ENCODE measurements at places on chromosomes 6 and 20. TPM values are rescaled to one million over a fixed set of nuclear protein-coding genes. Genes with fewer than 3 reads are reported as not detected.

- no peak overlapping the region for H3K4me3 ChIP-seq
- H3K27ac ChIP-seq, result no peak overlapping the region
- no peaks in the 10 kb centered on the region for H3K4me1 ChIP-seq
- no peaks in the 10 kb centered on the region for H3K36me3 ChIP-seq
- DNase-seq, result no peak
Observed at GRCh38 chr6:133778414-133779130, 110.3 kb upstream of the TCF21 start.

- no peaks in the 10 kb centered on the region for H3K4me1 ChIP-seq
- peak overlapping the region; percentile 10 for H3K27ac ChIP-seq
- H3K36me3 ChIP-seq, result peaks cover 13% of the 10 kb centered on the region
- no peak overlapping the region for H3K4me3 ChIP-seq
Observed at GRCh38 chr20:45878076-45878761, 2.8 kb upstream of the ZSWIM1 start.

DNA sequence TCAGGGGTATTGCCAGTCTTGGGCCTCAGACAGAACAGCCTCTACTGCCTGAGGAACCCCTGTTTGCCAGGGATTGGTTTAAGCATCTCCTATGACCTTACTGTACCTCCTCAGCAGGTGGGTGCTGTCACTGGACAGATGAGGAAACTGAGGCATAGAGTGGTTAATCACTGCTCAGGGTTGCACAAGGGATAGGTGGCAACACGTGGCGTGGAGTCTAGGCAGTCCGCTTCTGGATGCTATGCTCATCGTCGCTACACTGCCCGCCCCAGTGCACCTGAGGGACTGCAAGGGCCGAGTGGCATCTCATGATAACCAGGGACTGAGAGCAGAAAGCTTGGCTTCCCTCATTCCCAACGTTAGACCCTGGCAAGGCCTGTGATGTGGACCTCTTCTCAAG is 101.8 kb upstream of the SULF2 start:
- DNase-seq, result no peak
- no peaks in the 10 kb centered on the region for H3K36me3 ChIP-seq
- H3K4me3 ChIP-seq, result no peak overlapping the region
- H3K27ac ChIP-seq, result no peak overlapping the region
- H3K27me3 ChIP-seq, result no peaks in the 10 kb centered on the region
- H3K4me1 ChIP-seq, result no peaks in the 10 kb centered on the region

- H3K27ac ChIP-seq, result no peak overlapping the region
- no peaks in the 10 kb centered on the region for H3K4me1 ChIP-seq
- H3K27me3 ChIP-seq, result no peaks in the 10 kb centered on the region
- no peak for DNase-seq
- no peak overlapping the region for H3K4me3 ChIP-seq
Observed at GRCh38 chr6:53951383-53951782, 156.6 kb downstream of the LRRC1 start.

DNA sequence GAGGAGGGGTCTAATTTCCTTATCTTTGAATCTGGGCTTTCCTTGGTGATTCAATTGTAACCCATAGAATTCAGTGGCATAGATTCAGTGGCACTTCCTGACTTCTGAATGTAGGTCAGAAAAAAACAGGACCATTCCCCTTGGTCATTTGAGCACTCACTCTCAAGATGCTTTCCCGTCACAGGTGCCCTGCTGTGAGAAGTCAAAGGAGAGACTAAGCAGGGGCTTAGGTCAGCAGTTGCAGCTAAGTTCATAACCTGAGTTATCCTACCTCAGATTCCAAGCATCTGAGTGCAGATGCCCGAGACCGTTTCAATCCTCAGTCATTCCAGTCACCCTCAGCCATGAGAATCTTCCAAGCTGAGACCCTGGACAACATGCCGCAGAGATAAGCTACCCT is 506.6 kb downstream of the FRK start:
- H3K36me3 ChIP-seq, result no peaks in the 10 kb centered on the region
- no peaks in the 10 kb centered on the region for H3K27me3 ChIP-seq
- H3K4me1 ChIP-seq, result no peaks in the 10 kb centered on the region
- no peak overlapping the region for H3K27ac ChIP-seq

DNA sequence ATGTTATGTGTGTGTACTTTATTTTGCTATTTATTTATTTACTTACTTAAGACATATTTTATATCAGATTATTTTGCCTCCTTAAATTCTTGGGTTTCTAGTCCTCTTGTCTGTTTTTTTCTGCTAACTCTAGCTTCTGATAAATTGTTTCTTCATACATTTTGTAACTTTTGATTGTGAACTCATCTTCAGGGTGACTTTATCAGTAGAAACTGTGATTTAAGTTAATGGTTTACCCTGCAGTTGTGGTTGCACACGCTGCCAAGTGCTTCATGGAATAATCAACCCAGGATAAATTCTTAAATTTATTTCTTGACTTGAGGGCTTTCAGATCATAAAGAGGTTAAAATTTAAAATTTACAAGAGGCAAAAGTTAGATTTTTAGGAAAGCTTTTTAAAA is 173.3 kb downstream of the CENPW start:
- H3K27me3 ChIP-seq, result no peaks in the 10 kb centered on the region
- H3K4me1 ChIP-seq, result no peaks in the 10 kb centered on the region
- no peak overlapping the region for H3K4me3 ChIP-seq
- DNase-seq, result no peak
- no peaks in the 10 kb centered on the region for H3K36me3 ChIP-seq

Gene SLC12A5
- 1.4 TPM for polyA plus RNA-seq

DNA sequence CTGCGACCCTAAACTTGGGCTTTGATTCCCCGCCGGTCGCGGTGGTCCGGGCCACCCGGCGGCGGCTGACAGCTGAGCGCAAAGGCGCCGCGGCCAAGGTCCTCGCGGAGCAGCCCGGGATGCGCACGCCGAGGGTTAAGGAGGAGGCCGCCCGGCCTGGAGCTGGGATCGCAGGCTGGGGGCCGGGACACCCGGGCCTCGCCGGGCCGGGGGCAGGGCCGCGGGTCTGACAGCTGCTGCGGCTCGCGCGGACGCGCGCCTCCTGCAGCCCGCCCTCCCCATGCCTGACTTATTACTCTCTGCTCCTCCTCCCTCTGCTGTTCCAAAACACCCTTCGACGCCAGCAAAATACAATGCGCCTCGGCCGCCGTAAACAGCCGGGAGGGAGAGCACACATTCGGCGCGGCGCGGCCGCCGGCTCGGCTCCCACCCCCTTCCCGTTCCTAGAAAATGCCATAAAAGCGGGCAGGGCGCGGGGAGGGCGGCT is 746 bp downstream of the BACH2 start:
- H3K4me3 ChIP-seq, result peak overlapping the region; percentile 70
- peaks cover 28% of the 10 kb centered on the region for H3K4me1 ChIP-seq
- peak; percentile 88 for DNase-seq
- H3K36me3 ChIP-seq, result no peaks in the 10 kb centered on the region

DNA sequence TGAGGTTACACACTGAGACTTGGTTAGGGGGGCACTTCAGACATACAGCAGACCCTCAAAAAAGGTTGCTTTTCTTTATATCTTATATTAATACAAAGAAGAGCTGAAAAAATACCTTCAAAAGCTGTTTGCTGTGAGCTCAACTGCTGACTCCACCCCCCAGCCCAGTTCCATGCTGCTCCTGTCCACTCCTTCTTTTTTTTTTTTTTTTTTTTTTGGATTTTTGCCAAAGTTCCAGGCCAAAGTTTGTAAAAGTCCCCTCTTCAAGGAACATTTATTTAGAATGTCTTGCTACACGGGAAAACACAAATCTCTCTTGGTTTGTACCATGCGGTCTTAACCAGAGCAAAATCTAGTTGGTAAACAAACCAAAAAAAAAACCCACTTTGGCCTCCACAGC is 85.3 kb upstream of the AKAP12 start:
- no peaks in the 10 kb centered on the region for H3K36me3 ChIP-seq
- H3K27me3 ChIP-seq, result no peaks in the 10 kb centered on the region
- H3K27ac ChIP-seq, result no peak overlapping the region
- peaks cover 9% of the 10 kb centered on the region for H3K4me1 ChIP-seq
- DNase-seq, result peak; percentile 76

DNA sequence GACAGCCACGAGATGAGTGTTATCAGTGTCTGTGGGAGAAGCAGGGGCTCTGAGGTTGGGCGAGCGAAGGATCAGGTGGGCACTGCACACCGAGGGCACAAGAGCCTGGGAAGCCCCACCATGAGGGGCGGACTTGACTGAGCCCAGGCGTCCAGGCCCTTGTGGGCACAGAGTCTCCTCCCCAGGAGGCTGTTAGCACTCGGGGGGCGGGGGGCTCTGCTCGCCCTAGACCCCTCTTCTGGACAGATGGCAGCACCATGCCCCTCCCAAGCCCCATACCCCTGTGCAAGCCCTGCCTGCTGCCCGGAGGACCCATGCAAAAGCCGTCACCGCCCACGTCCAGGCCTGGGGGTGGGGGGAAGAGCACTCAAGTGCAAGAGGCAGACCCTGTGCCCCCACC is 21.7 kb upstream of the SLCO4A1 start:
- H3K4me1 ChIP-seq, result no peaks in the 10 kb centered on the region
- no peak overlapping the region for H3K27ac ChIP-seq
- H3K27me3 ChIP-seq, result no peaks in the 10 kb centered on the region

GRCh38 chr6:149324428-149324827 is 6.9 kb downstream of the TAB2 start:
- H3K27ac ChIP-seq, result no peak overlapping the region
- DNase-seq, result no peak
- H3K4me1 ChIP-seq, result peaks cover 68% of the 10 kb centered on the region
- H3K27me3 ChIP-seq, result no peaks in the 10 kb centered on the region

DNA sequence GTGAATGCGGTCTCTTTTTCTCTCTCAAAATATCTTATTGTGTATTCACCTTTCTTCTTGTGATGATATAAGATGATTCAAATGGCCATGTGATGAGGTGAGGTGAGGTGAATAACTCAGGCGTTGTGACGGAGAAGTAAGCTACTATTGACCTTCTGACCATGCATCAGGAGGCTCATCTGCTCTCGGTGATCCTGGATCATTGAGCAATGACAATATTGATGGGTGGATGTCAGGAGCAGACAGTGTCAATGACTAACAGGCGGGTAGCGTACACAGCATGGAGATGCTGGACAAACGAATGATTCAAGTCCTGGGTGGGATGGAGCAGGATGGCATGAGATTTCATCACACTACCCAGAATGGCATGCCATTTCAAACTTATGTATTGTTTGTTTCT is 119.6 kb downstream of the PXDC1 start:
- no peak for DNase-seq
- no peaks in the 10 kb centered on the region for H3K36me3 ChIP-seq
- no peak overlapping the region for H3K4me3 ChIP-seq
- no peaks in the 10 kb centered on the region for H3K4me1 ChIP-seq

GRCh38 chr20:31924561-31924960 is 27.3 kb downstream of the PDRG1 start:
- H3K4me1 ChIP-seq, result no peaks in the 10 kb centered on the region
- H3K27me3 ChIP-seq, result no peaks in the 10 kb centered on the region
- H3K36me3 ChIP-seq, result no peaks in the 10 kb centered on the region
- H3K4me3 ChIP-seq, result no peak overlapping the region
- DNase-seq, result peak; percentile 26
- no peak overlapping the region for H3K27ac ChIP-seq

Gene RAET1E
- polyA plus RNA-seq, result not detected

Gene ZNF831
- polyA plus RNA-seq, result 4.4 TPM

DNA sequence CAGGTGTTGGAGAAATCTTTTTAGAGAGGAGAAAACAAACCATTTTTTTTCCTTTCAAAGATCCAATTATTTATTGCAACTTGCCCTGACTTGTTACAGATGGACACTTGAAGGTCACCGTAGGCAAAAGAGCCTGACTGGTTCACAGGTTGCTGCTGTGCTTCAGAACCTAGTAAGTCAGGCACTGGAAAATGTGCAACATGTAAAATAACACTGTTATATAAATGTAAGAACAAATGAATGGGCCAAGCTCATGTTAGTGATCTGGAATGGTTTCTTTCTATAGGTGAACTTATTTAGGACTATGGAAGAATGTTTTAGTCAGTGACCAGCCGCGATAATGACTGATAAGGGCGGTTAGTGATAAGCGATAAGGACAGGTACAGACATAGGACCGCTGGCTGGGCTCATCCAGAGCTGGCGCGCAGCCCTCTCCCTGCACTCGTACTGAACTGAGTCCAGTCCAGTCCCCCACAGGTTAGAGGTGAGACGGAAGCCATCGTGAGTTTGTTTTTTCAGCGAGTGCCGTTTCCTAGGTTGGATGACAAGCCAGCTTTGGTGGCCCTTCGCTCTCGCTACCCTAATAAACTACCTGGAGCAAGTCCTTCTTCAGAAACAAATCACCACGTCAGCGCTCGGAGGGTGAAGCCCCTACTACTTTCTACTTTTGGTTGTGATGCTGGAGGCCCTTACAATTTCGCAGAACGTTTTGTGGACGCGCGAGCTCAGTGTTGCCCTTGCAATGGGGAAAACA is 94.4 kb upstream of the PRDM1 start:
- H3K27ac ChIP-seq, result no peak overlapping the region
- peaks cover 100% of the 10 kb centered on the region for H3K27me3 ChIP-seq
- peak overlapping the region; percentile 29 for H3K4me3 ChIP-seq
- peaks cover 35% of the 10 kb centered on the region for H3K4me1 ChIP-seq

Gene ENPP4
- polyA plus RNA-seq, result 8.6 TPM

- no peak for DNase-seq
- no peak overlapping the region for H3K27ac ChIP-seq
Observed at GRCh38 chr6:62775427-62776022, 435.7 kb upstream of the FKBP1C start.

Gene RAD21L1
- not detected for polyA plus RNA-seq

DNA sequence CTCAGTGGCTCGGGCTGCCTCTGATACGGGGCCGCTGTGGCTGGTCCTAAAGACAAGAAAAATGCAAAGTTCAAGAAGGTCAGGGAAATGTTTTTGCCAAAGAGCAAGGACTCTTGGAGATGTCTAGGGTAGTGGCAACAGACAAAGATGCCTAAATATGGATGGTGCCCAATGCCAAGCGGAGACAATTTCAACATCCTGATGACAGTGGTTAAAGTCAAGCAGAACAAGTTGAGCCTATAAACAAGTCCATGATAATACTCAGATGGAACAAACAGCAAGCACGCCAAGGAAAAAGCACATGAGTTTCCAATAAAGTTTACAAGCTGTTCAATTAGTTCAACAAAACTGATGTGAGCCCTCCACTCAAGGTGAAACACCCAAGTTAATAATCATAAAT is 51.1 kb downstream of the SLC22A1 start:
- no peak overlapping the region for H3K27ac ChIP-seq
- no peaks in the 10 kb centered on the region for H3K36me3 ChIP-seq

DNA sequence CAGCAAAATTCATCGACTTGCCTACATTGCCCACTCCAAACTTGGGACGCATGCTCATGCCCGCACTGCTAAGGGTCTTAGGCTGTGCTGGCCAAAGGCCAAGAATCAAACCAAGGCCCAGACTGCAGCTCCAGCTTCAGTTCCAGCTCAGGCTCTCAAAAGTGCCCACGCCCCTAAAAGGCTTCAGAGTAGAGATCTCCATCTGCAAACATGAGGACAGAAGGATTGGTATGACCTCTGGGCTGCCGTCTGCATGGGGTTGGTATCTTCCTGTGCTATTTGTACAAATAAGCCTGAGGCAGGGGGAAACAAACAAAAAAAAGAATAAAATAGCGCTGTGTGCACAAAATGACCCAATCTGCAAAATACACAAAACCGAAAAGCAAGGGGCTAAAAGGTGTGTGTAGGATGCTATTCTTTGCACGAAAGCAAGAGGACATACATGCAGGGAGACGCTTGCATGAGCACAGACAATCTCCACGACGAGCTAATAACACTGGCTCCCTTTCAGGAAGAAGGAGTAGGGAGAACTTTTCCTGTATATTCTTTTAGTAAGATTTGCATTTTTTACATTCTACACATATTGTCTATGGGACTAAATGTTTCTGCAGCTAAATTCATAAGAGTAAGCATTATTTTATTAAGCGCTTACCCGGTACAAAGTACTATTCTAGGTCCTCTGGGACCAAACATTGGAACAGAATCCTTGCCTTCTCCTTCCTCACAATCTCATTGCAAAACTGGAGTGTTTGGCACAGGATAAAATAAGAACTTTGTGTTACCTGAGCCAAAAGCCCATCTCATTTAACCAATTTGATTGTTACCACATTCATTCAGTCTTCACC is 33.1 kb downstream of the ATP9A start:
- no peaks in the 10 kb centered on the region for H3K27me3 ChIP-seq
- H3K4me1 ChIP-seq, result peaks cover 19% of the 10 kb centered on the region
- DNase-seq, result no peak
- H3K36me3 ChIP-seq, result no peaks in the 10 kb centered on the region

Gene RFX6
- 0.46 TPM for polyA plus RNA-seq

All from sigmoid colon (tissue), 7 donors.